ENCODE measurements at places on chromosomes 12 and 14.

DNA sequence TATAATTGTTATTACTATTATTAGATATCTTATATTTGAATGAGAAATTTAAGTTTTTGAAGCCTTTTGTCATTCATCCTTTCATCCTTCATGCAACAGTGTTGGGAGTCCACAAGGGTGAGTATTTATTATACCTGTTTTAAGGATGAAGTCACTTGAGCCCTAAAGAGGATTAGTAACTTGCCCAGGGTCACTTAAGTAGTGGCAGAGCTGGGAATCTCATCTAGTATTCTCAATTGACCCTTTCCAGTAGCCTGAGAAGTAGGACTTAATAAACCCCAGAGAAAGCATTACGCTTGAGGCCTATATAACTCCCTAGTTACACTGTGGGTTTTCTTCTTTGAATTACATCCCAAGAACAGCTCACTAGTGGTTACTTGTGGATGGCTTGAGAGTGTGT is 119.8 kb downstream of the SRGAP1 start:
- no peaks in the 10 kb centered on the region for H3K4me1 ChIP-seq
- no peaks in the 10 kb centered on the region for H3K27me3 ChIP-seq
- H3K36me3 ChIP-seq, result no peaks in the 10 kb centered on the region
- no peak for DNase-seq

GRCh38 chr12:75747572-75748021 is 236.2 kb upstream of the KRR1 start:
- H3K36me3 ChIP-seq, result no peaks in the 10 kb centered on the region
- H3K27ac ChIP-seq, result no peak overlapping the region
- H3K4me3 ChIP-seq, result no peak overlapping the region
- no peaks in the 10 kb centered on the region for H3K4me1 ChIP-seq
- H3K27me3 ChIP-seq, result no peaks in the 10 kb centered on the region

DNA sequence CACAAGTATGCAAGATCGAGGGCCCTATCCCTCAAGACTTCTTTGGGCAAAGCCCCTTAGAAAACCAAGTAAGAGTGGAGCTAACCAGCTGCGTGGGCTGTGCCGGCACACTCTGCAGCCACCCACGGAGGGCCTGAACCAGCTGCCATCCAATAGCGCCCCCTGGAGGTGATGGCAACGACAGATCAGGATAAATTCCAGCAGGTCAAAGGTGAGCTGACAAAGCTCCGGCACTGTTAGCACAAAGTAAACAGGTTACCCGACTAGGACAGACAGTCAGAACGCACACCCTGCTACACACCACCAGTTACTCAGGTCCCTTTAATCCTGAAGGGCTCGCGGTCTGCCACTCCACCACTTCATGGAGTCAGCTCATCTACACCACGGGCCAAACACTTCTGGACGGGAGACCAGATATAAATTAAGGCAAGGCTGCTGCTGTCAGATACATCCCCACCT is 4.9 kb downstream of the ZBTB39 start:
- H3K36me3 ChIP-seq, result peaks cover 9% of the 10 kb centered on the region
- peak; percentile 55 for DNase-seq
- H3K27me3 ChIP-seq, result no peaks in the 10 kb centered on the region
- no peaks in the 10 kb centered on the region for H3K4me1 ChIP-seq
- no peak overlapping the region for H3K4me3 ChIP-seq

DNA sequence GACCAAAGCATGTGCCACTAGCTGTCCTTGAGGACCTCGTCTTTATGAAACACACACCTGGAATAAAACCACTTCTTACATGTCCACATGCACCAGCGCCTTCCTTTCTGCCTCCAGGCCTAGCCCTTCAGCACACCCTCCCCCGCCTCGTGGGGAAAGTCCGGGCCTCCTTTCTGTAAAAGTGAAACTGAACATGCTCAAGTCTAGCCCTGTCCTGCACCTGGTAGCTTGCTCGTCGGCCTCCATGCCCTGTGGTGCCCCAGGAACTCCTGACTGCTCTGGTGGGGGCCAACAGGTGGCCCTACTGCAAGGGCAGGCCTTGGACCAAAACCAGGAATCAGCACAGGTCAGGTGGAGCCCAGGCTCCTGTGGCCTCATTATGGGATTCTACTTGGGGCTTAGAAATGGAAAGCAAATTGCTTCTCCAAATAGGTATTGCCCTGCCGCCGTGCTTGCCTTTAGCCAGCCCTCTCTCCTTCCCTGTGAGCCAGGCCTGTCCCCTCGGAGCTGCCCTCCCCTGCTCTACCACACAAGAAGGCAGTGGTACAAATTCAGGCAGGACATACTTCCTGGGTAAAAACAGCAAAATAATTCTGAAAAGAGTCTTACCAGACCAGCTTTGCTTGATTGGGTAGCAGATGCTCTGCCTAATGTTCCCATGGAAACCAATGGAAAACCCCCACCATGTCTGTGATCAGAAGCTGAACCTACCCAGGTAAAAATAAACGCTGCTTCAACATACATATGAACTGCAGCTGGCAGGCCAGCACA is 43.5 kb downstream of the ERH start:
- H3K27me3 ChIP-seq, result no peaks in the 10 kb centered on the region
- no peak overlapping the region for H3K4me3 ChIP-seq
- no peaks in the 10 kb centered on the region for H3K4me1 ChIP-seq
- H3K36me3 ChIP-seq, result no peaks in the 10 kb centered on the region
- DNase-seq, result no peak

GRCh38 chr14:75046899-75047298 is 4.4 kb downstream of the MLH3 start:
- H3K4me3 ChIP-seq, result no peak overlapping the region
- H3K36me3 ChIP-seq, result no peaks in the 10 kb centered on the region
- H3K4me1 ChIP-seq, result peaks cover 8% of the 10 kb centered on the region
- no peaks in the 10 kb centered on the region for H3K27me3 ChIP-seq
- no peak for DNase-seq

GRCh38 chr12:65825183-65825506 is 862 bp downstream of the HMGA2 start:
- no peak for DNase-seq
- H3K4me1 ChIP-seq, result no peaks in the 10 kb centered on the region
- no peaks in the 10 kb centered on the region for H3K36me3 ChIP-seq
- no peaks in the 10 kb centered on the region for H3K27me3 ChIP-seq
- H3K4me3 ChIP-seq, result peak overlapping the region; percentile 66

GRCh38 chr14:39229601-39230110 is 4.1 kb upstream of the MIA2 start:
- H3K4me1 ChIP-seq, result no peaks in the 10 kb centered on the region
- DNase-seq, result no peak
- H3K4me3 ChIP-seq, result no peak overlapping the region
- no peaks in the 10 kb centered on the region for H3K36me3 ChIP-seq
- H3K27ac ChIP-seq, result no peak overlapping the region
- no peaks in the 10 kb centered on the region for H3K27me3 ChIP-seq

DNA sequence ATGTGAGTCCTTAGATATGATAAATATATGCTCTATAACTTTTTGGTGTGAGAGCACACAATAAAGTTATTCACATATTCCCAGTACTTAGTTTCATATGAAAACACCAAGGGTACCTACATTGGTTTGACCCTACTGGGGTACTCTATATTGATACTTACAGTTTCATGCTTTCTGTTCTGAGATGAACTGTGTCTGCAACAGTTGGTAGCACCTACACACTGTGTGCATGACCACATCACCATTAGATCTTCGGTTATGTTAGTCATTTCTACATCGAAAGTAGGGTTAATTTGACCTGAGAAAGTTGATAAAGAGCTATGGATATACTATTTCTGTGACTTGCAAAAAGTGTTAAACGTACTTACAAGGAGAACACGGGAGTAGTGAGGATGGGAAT is 337.2 kb downstream of the NPAS3 start:
- no peaks in the 10 kb centered on the region for H3K27me3 ChIP-seq
- no peak for DNase-seq
- no peaks in the 10 kb centered on the region for H3K4me1 ChIP-seq
- H3K36me3 ChIP-seq, result no peaks in the 10 kb centered on the region
- no peak overlapping the region for H3K4me3 ChIP-seq
- H3K27ac ChIP-seq, result no peak overlapping the region

DNA sequence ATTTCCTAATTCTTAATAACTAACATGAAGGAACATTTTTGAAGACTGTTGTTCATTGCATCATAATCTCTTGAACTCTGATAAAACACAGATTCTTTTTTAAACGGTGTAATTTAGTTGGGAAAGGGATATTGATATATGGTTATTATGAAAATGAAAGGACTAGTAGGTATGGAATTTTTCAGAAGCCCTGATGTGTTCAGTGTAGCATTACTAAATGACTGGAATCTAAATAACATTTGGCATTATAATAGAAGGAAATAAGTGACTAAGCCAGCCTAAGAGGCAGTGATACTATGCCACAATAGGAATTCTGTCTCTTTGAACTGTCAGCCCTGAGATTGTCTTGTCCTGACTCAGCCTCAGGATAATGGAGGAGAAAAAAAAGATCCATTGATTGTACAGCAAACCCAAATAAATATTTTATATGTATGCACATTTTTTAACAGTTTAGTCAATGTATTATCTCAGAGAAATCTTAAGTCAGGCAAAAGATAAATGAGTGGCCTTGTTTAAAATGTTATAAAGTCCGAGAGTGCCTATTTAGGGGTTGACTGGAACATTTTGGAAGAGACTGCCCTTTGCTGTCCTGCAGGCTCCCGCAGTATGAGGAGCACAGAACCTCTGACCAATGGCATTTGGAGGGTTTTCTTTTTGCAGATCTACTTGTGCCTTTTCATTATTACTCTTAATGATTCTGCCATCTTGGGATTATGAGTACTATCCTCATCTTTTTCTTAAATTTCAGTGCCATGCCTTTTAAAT is 271.2 kb downstream of the EGLN3 start:
- H3K4me3 ChIP-seq, result no peak overlapping the region
- H3K27me3 ChIP-seq, result no peaks in the 10 kb centered on the region
- DNase-seq, result no peak
- no peaks in the 10 kb centered on the region for H3K36me3 ChIP-seq
- no peaks in the 10 kb centered on the region for H3K4me1 ChIP-seq

- H3K27me3 ChIP-seq, result no peaks in the 10 kb centered on the region
- peak overlapping the region; percentile 66 for H3K4me3 ChIP-seq
- peaks cover 11% of the 10 kb centered on the region for H3K4me1 ChIP-seq
- H3K36me3 ChIP-seq, result no peaks in the 10 kb centered on the region
- H3K27ac ChIP-seq, result peak overlapping the region; percentile 95
Measured at GRCh38 chr12:6450091-6450868, 1.6 kb upstream of the TAPBPL start.

DNA sequence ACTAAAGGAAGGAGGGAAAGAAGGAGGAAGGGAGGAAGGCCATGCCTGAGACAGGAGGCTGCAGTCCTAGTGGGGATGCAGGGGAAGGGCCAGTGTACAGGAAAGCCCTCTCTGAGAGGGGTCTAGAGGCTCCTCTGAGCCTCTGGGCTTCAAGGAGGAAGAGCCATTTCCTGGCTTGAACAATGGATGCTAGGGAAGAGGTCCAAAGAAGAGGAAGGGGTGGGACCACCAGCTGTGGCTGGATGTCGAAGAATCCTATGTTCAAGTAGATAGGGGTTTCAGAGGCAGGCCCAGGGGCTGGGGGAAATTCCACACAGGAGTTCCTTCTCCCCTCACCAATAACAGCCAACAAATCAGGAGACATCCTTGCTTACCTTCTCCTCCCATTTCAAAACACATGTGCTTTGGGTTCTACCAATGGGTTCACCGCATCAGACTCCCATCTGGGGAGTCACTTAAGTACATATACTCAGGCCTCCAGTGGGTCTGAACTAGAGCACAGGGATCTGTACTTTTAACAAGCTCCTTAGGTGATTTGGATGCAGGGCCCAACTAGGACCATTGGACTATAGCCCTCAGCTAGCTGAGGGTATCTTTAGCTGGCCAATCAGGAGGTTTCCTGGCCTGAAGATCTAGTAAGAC is 32.4 kb downstream of the PRPF40B start:
- H3K27ac ChIP-seq, result no peak overlapping the region
- no peak for DNase-seq
- H3K36me3 ChIP-seq, result no peaks in the 10 kb centered on the region
- no peaks in the 10 kb centered on the region for H3K27me3 ChIP-seq

GRCh38 chr14:50225974-50226297 is 5.4 kb downstream of the SOS2 start:
- peaks cover 9% of the 10 kb centered on the region for H3K4me1 ChIP-seq
- no peaks in the 10 kb centered on the region for H3K27me3 ChIP-seq
- DNase-seq, result no peak
- H3K4me3 ChIP-seq, result no peak overlapping the region
- no peaks in the 10 kb centered on the region for H3K36me3 ChIP-seq
- peak overlapping the region; percentile 68 for H3K27ac ChIP-seq

- H3K27me3 ChIP-seq, result no peaks in the 10 kb centered on the region
- no peaks in the 10 kb centered on the region for H3K36me3 ChIP-seq
- DNase-seq, result no peak
Measured at GRCh38 chr12:131901431-131902331, 7.3 kb downstream of the ULK1 start.

DNA sequence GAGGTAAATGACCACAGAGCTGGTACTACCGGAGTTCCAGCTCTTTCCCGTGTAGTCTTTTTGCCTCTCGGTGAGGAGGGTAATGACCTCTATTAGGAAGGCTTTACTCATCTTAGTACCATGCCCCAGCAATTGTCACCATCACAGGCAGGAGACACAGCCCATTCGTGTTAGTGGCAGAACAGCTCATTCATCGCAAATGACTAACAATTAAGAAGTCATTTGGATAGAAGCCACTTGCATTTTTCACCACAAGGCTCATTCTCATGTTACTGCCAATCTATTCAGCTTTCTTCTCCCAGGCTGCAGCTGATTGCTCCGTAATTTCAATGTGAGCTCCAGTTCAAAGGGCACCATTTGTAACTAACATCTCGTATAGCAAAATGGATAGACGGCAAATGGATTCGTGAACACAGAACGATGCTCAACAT is 718.8 kb upstream of the TMEM132C start:
- H3K4me1 ChIP-seq, result no peaks in the 10 kb centered on the region
- H3K27me3 ChIP-seq, result no peaks in the 10 kb centered on the region
- H3K36me3 ChIP-seq, result no peaks in the 10 kb centered on the region
- H3K4me3 ChIP-seq, result no peak overlapping the region
- no peak overlapping the region for H3K27ac ChIP-seq

GRCh38 chr12:53978477-53979356 is 4.0 kb upstream of the HOTAIR start:
- no peak overlapping the region for H3K27ac ChIP-seq
- no peaks in the 10 kb centered on the region for H3K4me1 ChIP-seq
- DNase-seq, result no peak
- H3K36me3 ChIP-seq, result no peaks in the 10 kb centered on the region
- H3K27me3 ChIP-seq, result peaks cover 89% of the 10 kb centered on the region

- no peak overlapping the region for H3K4me3 ChIP-seq
- H3K27ac ChIP-seq, result no peak overlapping the region
- no peaks in the 10 kb centered on the region for H3K27me3 ChIP-seq
- no peaks in the 10 kb centered on the region for H3K36me3 ChIP-seq
- no peaks in the 10 kb centered on the region for H3K4me1 ChIP-seq
Measured at GRCh38 chr14:29799464-29800095, 128.1 kb downstream of the PRKD1 start.

GRCh38 chr14:57820581-57820980 is 45.3 kb downstream of the SLC35F4 start:
- H3K4me1 ChIP-seq, result no peaks in the 10 kb centered on the region
- H3K4me3 ChIP-seq, result no peak overlapping the region
- no peak for DNase-seq
- no peaks in the 10 kb centered on the region for H3K27me3 ChIP-seq
- no peak overlapping the region for H3K27ac ChIP-seq

Measured in breast epithelium (tissue), 4 donors.